ENCODE measurements at places on chromosomes 16 and 17.

DNA sequence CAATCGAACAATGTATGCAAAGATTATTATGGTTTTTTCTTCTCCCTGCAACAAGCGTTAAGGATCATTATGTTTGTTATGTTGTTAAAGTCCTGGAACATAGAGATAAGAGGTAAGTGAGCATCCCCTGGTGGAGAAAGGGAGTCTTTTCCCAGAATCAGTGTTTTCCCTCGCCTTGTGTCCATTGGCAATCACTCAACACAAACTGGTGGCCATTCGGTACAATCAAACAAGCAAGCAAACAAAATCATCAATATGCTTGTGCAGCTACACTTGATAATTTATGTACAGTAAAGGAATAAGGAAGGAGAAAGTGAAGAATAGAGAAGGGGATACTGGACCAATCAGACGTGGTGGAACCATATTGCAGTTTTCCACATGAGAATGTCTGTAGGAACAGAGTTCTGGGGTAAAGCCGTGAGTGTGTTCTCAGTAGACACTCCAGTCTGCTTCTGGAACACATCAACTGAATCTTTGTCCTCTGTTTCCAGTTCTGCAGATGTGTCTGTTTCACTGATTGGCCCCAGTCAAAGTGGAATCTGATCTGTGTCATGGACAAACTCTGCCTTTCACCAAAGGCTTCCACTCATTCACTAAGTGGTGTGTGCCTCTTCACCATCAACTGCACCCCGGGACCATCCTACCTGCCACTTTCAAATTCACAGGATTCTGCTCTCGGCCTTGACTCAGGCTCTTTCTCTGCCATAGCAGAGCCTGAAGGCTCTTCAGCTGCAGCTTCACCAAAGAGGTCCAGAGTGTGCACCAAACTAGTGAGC is 169.5 kb downstream of the AHSP start:
- H3K4me3 ChIP-seq, result no peak overlapping the region
- peak; percentile 41 for DNase-seq
- H3K4me1 ChIP-seq, result peaks cover 6% of the 10 kb centered on the region
- no peak overlapping the region for H3K27ac ChIP-seq
- H3K27me3 ChIP-seq, result no peaks in the 10 kb centered on the region

- no peak overlapping the region for H3K4me3 ChIP-seq
- no peaks in the 10 kb centered on the region for H3K36me3 ChIP-seq
- H3K4me1 ChIP-seq, result no peaks in the 10 kb centered on the region
- no peak overlapping the region for H3K27ac ChIP-seq
- no peaks in the 10 kb centered on the region for H3K27me3 ChIP-seq
- no peak for DNase-seq
These were observed 571.5 kb upstream of the PSMD7 start for GRCh38 chr16:73725156-73725555.

DNA sequence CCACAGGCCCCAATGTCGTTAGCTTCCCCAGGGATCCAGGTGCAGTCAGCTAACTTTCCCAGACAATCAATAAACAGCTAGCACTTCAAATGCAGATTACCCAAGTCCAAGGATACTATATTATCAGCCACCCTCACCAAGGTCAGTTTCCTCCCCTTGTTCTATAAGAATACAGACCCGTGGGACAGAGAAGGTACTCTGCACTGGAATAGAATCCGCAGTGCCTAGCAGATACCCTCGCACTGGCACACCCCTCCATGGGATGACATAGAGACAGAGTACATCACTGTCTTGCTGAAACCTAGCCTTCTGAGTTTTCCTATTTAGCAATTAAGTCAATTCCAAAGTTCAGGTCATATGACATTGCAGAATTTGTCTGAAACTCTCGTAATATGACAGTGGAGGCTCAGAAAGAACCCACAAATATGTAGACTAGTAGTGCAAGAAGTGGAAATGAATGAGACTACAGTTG is 40.0 kb upstream of the ABCA10 start:
- no peak overlapping the region for H3K27ac ChIP-seq
- no peaks in the 10 kb centered on the region for H3K36me3 ChIP-seq
- no peaks in the 10 kb centered on the region for H3K4me1 ChIP-seq
- H3K4me3 ChIP-seq, result no peak overlapping the region
- DNase-seq, result no peak
- H3K27me3 ChIP-seq, result no peaks in the 10 kb centered on the region

- no peak overlapping the region for H3K27ac ChIP-seq
- H3K4me3 ChIP-seq, result no peak overlapping the region
- no peaks in the 10 kb centered on the region for H3K27me3 ChIP-seq
- H3K4me1 ChIP-seq, result no peaks in the 10 kb centered on the region
These were observed 22.5 kb upstream of the NSMCE1 start for GRCh38 chr16:27291106-27291505.

DNA sequence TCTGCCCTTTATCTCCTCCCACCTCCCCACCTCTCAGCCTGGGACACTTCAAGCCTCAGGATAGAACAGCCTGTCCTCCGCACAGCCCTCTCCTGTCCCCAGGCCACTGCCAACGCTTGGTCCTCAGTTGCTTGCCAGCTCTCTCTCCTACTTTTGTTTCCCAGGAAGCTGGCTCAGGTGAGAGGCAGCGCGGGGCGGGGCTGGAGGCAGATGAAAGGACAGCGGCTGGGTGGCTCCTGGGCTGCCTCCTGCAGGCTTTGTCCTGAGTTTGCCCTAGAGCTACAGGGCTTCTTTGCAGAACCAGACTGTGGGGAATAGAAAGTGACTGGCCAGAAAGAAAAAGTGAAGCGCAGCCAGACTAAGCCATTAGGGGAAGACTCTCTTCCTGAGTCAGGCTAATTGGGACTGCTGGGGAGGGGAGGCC is 48.2 kb upstream of the CDC42EP4 start:
- H3K4me1 ChIP-seq, result no peaks in the 10 kb centered on the region
- no peak for DNase-seq
- no peak overlapping the region for H3K27ac ChIP-seq
- no peak overlapping the region for H3K4me3 ChIP-seq

- no peaks in the 10 kb centered on the region for H3K27me3 ChIP-seq
- H3K36me3 ChIP-seq, result no peaks in the 10 kb centered on the region
- H3K27ac ChIP-seq, result no peak overlapping the region
- peak; percentile 12 for DNase-seq
- H3K4me1 ChIP-seq, result no peaks in the 10 kb centered on the region
These were observed 160.1 kb upstream of the IRX3 start for GRCh38 chr16:54446639-54447038.

DNA sequence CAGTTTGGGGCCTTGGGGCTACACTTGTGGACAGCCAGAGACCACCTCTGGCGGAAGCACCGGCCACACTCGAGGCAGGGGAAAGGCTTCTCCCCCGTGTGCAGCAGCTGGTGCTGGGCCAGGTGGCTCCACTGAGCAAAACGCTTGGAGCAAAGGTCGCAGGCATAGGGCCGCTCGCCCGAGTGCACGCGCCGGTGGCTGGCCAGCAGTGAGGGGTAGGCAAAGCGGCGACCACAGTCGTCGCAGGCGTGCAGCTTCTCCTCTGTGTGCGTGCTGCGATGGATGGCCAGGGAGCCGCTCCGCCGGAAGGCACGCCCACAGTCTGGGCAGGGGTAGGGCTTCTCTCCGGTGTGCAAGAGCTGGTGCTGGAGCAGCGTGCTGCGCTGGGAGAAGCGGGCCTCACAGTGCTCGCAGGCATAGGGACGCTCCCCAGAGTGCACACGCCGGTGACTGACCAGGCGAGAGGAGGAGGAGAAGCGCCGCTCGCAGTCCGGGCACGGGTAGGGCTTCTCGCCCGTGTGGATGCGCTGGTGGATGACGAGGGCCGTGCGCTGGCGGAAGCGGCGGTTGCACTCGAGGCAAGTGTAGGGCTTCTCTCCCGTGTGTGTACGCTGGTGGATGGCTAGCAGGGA is 5.8 kb downstream of the ZNF689 start:
- DNase-seq, result no peak
- H3K27me3 ChIP-seq, result no peaks in the 10 kb centered on the region
- H3K27ac ChIP-seq, result no peak overlapping the region
- H3K4me1 ChIP-seq, result peaks cover 10% of the 10 kb centered on the region
- H3K4me3 ChIP-seq, result no peak overlapping the region

- H3K4me1 ChIP-seq, result peaks cover 20% of the 10 kb centered on the region
- H3K27me3 ChIP-seq, result no peaks in the 10 kb centered on the region
- H3K27ac ChIP-seq, result peak overlapping the region; percentile 82
- H3K4me3 ChIP-seq, result peak overlapping the region; percentile 65
These were observed 786 bp upstream of the CDK5RAP3 start for GRCh38 chr17:47969930-47970724.

GRCh38 chr16:24332178-24332577 is 76.0 kb downstream of the CACNG3 start:
- H3K4me1 ChIP-seq, result no peaks in the 10 kb centered on the region
- no peak overlapping the region for H3K4me3 ChIP-seq
- no peak overlapping the region for H3K27ac ChIP-seq
- no peak for DNase-seq
- no peaks in the 10 kb centered on the region for H3K36me3 ChIP-seq

GRCh38 chr16:9105189-9105588 is 13.7 kb downstream of the HAPSTR1 start:
- peaks cover 11% of the 10 kb centered on the region for H3K4me1 ChIP-seq
- no peak for DNase-seq
- peaks cover 66% of the 10 kb centered on the region for H3K36me3 ChIP-seq
- no peak overlapping the region for H3K4me3 ChIP-seq

DNA sequence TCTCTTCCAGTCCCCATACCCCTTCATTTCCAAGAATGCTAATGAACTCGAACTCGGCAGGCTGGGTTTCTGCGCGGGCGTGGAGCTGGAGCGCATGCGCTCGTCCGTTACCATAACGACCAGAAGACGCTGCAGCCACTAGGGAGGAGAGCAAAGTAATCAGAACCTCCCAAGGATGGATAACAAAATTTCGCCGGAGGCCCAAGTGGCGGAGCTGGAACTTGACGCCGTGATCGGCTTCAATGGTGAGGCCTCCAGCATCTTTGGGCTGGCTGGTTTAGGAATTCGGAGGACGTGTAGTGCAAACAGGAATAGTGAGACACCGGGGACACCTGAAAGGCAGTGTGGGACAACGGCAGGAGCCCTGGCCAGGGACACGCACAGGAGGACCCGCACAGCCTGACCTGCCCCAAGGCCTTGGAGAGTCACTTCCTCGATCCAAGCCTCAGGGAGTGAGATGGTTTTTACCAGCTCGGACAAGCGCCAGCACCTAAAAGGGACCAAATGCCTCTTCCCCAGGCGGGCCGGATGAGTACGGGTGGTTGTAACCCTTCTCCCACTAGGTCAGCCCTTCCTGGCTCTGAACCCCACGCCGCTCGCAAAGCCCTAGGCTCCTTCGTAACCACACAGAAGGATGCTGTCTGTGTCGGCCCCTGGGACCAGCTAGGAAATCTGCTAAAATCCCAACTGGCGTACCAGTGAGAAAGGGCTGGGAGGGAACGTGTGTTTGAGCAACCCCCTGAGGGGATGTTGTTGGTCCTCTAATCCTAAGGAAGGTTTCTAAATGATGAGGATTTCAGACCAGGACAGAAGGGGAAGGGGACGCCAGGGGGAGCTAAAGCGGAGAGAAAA is at the start of gene CFAP52:
CFAP52 (plus strand) TSS at position 122 of the 852 bp plus-strand sequence; CDS start at position 176, 54 bp downstream.
- peak within 1 kb of the TSS; percentile 89 for H3K4me3 ChIP-seq
- H3K27me3 ChIP-seq, result no peaks in the 10 kb centered on the region
- H3K4me1 ChIP-seq, result no peaks in the 10 kb centered on the region

- peaks cover 19% of the 10 kb centered on the region for H3K4me1 ChIP-seq
- H3K27ac ChIP-seq, result peak overlapping the region; percentile 76
- H3K27me3 ChIP-seq, result no peaks in the 10 kb centered on the region
- no peak for DNase-seq
These were observed 878 bp downstream of the TAOK1 start for GRCh38 chr17:29390851-29391631.

GRCh38 chr17:1725642-1726511 is 1.4 kb downstream of the WDR81 start:
- H3K27me3 ChIP-seq, result no peaks in the 10 kb centered on the region
- peaks cover 3% of the 10 kb centered on the region for H3K4me1 ChIP-seq
- H3K4me3 ChIP-seq, result peak overlapping the region; percentile 53
- DNase-seq, result no peak
- peak overlapping the region; percentile 74 for H3K27ac ChIP-seq
- no peaks in the 10 kb centered on the region for H3K36me3 ChIP-seq

Measured in Panc1 (cell line).